ENCODE measurements at places on chromosomes 7 and 10. TPM values are rescaled to one million over a fixed set of nuclear protein-coding genes. Genes with fewer than 3 reads are reported as not detected.

SPOCK2 gene
- total RNA-seq, result 370 TPM

GRCh38 chr10:108560488-108560887 is 1362.8 kb downstream of the XPNPEP1 start:
- H3K27ac ChIP-seq, result no peak overlapping the region
- no peaks in the 10 kb centered on the region for H3K4me1 ChIP-seq
- H3K4me3 ChIP-seq, result no peak overlapping the region
- H3K36me3 ChIP-seq, result no peaks in the 10 kb centered on the region
- DNase-seq, result no peak

- no peak overlapping the region for H3K27ac ChIP-seq
- H3K4me3 ChIP-seq, result no peak overlapping the region
- H3K4me1 ChIP-seq, result peaks cover 3% of the 10 kb centered on the region
- no peak for DNase-seq
Observed at GRCh38 chr7:40331915-40332314, 197.1 kb downstream of the SUGCT start.

ZCWPW1 gene
- 6.2 TPM for total RNA-seq

GRCh38 chr10:78575400-78575799 is 493.4 kb upstream of the ZMIZ1 start:
- no peak for DNase-seq
- no peaks in the 10 kb centered on the region for H3K36me3 ChIP-seq
- H3K4me1 ChIP-seq, result peaks cover 7% of the 10 kb centered on the region
- H3K27me3 ChIP-seq, result no peaks in the 10 kb centered on the region
- H3K4me3 ChIP-seq, result no peak overlapping the region

GRCh38 chr10:112775892-112776674 is 174.0 kb upstream of the TCF7L2 start:
- peaks cover 2% of the 10 kb centered on the region for H3K4me1 ChIP-seq
- H3K4me3 ChIP-seq, result no peak overlapping the region
- peaks cover 6% of the 10 kb centered on the region for H3K36me3 ChIP-seq
- no peak overlapping the region for H3K27ac ChIP-seq
- DNase-seq, result no peak

DNA sequence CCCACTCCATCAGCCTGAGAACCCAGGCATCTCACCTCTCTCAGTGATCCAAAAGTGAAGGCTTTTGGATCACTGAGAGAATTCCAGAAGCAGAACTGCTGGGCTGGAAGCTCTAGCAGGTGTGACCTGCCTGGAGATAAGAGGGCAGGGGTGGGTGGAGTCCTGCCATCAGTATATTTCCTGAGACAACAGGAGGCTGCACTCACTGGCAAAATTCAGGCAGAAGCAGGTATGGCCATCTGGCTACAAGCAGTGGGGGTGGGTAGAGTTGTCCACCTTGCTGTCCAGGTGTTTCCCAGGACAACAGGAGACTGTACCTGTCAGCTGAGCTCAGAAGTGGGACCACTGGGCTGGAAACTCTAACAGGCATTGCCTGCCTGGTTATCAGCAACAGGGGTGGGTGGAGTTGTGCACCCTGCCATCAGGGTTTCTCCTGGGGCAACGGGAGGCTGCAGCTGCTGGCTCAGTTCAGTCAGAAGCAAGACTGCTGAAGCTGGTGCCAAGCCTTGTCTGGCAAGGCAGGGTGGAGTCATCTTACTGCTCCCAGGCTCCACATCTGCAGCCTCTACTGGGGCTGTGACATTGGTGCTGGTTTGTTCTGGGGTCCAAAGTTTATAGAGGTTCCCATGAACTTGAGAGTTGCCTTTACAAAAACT is 47.2 kb upstream of the SFTPD start:
- H3K27me3 ChIP-seq, result peaks cover 26% of the 10 kb centered on the region
- H3K36me3 ChIP-seq, result no peaks in the 10 kb centered on the region
- H3K4me3 ChIP-seq, result no peak overlapping the region
- DNase-seq, result no peak
- H3K4me1 ChIP-seq, result no peaks in the 10 kb centered on the region
- H3K27ac ChIP-seq, result no peak overlapping the region
